ENCODE measurements at places on chromosomes 1 and 21.

DNA sequence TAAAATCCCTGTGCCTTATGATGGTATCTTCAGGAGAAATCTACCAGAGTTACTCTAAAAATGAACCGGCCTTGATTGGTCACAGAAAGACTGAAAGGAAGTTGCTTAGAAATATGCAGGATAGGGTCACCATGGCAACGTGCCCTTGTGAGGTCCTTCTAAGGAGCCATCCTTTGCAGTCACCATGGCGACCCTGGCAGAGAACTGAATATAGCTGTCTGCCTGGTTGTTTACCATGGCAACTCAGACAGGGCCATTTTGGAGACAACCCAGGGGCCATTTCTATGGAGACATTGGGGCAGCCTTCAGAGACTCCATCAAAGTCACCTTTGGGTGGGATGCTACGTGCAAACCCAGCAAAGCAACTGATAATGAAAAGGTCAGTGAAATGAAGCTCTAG is 43.0 kb downstream of the SNX7 start:
- no peak for DNase-seq

DNA sequence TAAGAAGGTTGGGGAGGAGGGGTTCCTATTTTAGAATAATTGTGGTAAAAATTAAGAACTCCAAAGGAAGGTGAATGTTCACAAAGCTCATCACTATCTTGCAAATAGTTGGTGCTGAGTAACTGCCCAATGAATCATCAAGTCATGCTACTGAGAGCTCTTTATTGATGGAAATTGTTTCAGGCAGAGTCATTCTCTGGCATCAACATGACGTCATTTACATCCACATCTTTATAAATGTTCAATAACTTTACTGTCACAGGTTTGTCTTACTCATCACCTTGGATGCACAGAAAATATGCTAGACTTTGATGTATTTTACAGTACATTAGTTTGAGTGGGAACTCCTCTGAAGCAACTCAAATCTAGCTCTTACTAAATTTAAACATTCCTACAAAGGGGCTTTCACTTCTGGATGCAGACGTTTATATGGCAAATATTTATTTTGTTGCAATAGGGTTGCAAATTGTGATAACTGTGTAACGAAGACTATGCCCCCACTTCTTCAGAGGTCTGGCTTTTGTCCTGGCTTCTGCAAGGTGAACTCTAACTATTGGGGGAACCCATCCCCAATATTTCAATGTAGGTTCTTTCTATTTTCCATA is 273.7 kb upstream of the AJAP1 start:
- DNase-seq, result no peak

- no peak for DNase-seq
Measured at GRCh38 chr1:101408212-101409042, 171.6 kb downstream of the S1PR1 start.

GRCh38 chr1:11352816-11353799 is 80.1 kb downstream of the UBIAD1 start:
- DNase-seq, result no peak

DNA sequence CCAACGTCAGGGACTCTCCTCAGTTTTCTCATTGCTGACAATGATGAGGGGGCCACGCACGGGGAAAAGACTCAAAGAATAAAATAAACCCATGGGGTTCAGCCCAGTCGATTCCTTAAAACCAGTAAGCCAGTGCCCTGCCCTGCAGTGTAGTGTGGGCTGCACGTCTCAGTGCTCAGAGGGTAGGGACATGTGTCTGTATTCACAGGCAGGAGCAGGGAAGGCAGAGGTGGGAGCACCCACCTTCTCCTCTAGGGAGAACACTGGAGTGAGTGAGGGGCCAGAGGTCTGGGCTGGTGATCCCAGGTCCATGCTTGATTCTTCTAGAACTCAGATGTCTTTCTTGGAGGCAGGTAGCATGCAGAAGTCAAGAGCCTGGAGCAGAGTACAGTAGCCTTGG is 303.6 kb downstream of the MATN1 start:
- no peak for DNase-seq

DNA sequence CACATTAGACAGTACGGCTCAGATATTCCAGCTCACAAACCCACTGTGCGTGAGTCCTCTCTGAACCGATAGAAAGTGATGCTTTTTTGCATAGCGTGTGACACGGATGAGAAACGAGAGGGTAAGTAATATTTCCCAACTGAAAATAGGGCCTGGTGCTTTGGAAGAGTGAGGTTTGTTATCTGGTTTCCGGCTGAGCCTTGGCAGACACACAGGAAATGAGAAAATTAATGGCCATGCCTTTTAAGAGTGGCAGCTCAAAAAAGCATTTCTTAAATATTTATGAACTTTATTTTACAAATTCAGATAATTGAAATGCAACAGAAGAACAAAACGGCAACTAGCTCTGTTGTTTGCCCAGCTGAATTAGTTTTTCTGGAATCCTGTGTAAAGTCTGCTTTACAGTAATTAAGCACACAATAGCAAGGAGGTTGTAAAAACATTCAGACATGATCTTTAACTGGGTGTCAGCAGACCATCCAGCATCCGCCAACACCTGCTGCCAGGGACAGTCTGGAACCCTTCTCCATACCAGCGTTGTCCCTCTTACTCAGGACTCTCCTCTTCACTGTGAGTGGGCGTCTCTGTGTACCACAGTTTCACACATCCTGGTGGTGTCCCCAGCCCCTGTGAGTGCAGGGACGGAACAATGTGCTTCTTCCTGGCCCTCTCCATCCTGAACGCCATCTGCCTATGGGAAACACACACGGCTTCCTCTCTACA is 155.4 kb downstream of the PGBD5 start:
- peak; percentile 16 for DNase-seq

- no peak for DNase-seq
Measured at GRCh38 chr1:234782105-234782751, 172.2 kb upstream of the IRF2BP2 start.

- no peak for DNase-seq
Measured at GRCh38 chr1:8256321-8256720, 61.6 kb upstream of the SLC45A1 start.
